ENCODE measurements at places on chromosomes 11 and 22. TPM values are rescaled to one million over a fixed set of nuclear protein-coding genes. Genes with fewer than 3 reads are reported as not detected.
A peak's percentile ranks its signal among the peaks of the same experiment; 100 is the strongest.

Gene DKK3
- total RNA-seq = 250 TPM

GRCh38 chr11:33703234-33703633 lies 2.6 kb upstream of the C11orf91 start:
- no peaks in the 10 kb centered on the region for H3K27me3 ChIP-seq
- H3K36me3 ChIP-seq = peaks cover 6% of the 10 kb centered on the region
- no peak overlapping the region for H3K4me3 ChIP-seq
- DNase-seq = no peak
- H3K4me1 ChIP-seq = no peaks in the 10 kb centered on the region
- H3K27ac ChIP-seq = no peak overlapping the region

GRCh38 chr11:14914536-14914935 lies 22.5 kb upstream of the CYP2R1 start:
- no peaks in the 10 kb centered on the region for H3K27me3 ChIP-seq
- DNase-seq = no peak
- H3K36me3 ChIP-seq = no peaks in the 10 kb centered on the region
- no peaks in the 10 kb centered on the region for H3K4me1 ChIP-seq

Gene ELFN2
- 0.06 TPM for total RNA-seq

Gene CD248
- 118 TPM for total RNA-seq

Gene KCTD17
- total RNA-seq = 27.5 TPM

- DNase-seq = no peak
- H3K27me3 ChIP-seq = no peaks in the 10 kb centered on the region
- no peak overlapping the region for H3K4me3 ChIP-seq
- H3K4me1 ChIP-seq = no peaks in the 10 kb centered on the region
- no peak overlapping the region for H3K27ac ChIP-seq
Measured at GRCh38 chr11:722346-722811, 16.3 kb downstream of the EPS8L2 start.

Gene THY1
- 80.9 TPM for total RNA-seq

Gene SYT12
- 4.7 TPM for total RNA-seq

Gene ANO9
- total RNA-seq = 2.8 TPM

GRCh38 chr22:41021613-41022454 lies 70.6 kb upstream of the EP300 start:
- peak overlapping the region; percentile 70 for H3K27ac ChIP-seq
- no peaks in the 10 kb centered on the region for H3K4me1 ChIP-seq
- no peaks in the 10 kb centered on the region for H3K36me3 ChIP-seq
- H3K4me3 ChIP-seq = peak overlapping the region; percentile 77
- H3K27me3 ChIP-seq = no peaks in the 10 kb centered on the region

GRCh38 chr11:57464539-57465181 lies 4.3 kb downstream of the RTN4RL2 start:
- DNase-seq = no peak
- H3K4me1 ChIP-seq = no peaks in the 10 kb centered on the region
- no peak overlapping the region for H3K4me3 ChIP-seq
- no peaks in the 10 kb centered on the region for H3K36me3 ChIP-seq
- no peak overlapping the region for H3K27ac ChIP-seq

Gene XBP1
- total RNA-seq = 143 TPM

- no peaks in the 10 kb centered on the region for H3K27me3 ChIP-seq
- H3K4me3 ChIP-seq = no peak overlapping the region
- no peak for DNase-seq
- H3K27ac ChIP-seq = no peak overlapping the region
- H3K36me3 ChIP-seq = no peaks in the 10 kb centered on the region
- no peaks in the 10 kb centered on the region for H3K4me1 ChIP-seq
Measured at GRCh38 chr22:25656724-25657123, 85.3 kb upstream of the MYO18B start.

Gene SLCO2B1
- 144 TPM for total RNA-seq

DNA sequence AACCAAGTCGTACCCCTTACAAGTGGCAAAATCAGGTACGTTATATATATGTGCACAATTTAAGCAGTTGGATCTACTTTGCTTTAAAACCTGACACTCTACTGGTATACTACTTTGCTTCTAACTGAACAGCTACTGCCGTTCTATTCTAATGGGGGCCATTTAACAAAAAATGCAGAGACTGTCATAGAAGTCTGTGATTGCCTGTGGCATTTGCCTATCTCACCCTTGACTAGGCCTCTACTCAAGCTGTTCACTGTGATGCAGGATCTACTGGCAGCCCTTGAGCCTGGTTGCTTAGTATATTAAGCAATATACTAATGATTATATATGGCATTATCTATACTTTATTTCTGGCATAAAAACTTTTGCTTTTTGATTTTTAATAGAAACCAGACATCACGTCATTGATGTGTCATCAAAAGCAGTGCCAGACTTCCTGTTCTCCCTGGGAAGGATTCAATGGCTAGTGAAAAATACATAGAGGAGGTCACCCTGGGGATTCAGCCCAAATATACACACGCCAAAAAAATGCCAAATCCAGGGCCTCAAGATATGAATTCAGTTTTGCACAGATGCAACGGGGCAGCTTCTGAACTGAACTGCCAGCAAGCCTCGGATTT lies 40.0 kb upstream of the FIBIN start:
- H3K36me3 ChIP-seq = no peaks in the 10 kb centered on the region
- H3K4me3 ChIP-seq = no peak overlapping the region
- no peaks in the 10 kb centered on the region for H3K4me1 ChIP-seq
- no peaks in the 10 kb centered on the region for H3K27me3 ChIP-seq
- H3K27ac ChIP-seq = peak overlapping the region; percentile 68

DNA sequence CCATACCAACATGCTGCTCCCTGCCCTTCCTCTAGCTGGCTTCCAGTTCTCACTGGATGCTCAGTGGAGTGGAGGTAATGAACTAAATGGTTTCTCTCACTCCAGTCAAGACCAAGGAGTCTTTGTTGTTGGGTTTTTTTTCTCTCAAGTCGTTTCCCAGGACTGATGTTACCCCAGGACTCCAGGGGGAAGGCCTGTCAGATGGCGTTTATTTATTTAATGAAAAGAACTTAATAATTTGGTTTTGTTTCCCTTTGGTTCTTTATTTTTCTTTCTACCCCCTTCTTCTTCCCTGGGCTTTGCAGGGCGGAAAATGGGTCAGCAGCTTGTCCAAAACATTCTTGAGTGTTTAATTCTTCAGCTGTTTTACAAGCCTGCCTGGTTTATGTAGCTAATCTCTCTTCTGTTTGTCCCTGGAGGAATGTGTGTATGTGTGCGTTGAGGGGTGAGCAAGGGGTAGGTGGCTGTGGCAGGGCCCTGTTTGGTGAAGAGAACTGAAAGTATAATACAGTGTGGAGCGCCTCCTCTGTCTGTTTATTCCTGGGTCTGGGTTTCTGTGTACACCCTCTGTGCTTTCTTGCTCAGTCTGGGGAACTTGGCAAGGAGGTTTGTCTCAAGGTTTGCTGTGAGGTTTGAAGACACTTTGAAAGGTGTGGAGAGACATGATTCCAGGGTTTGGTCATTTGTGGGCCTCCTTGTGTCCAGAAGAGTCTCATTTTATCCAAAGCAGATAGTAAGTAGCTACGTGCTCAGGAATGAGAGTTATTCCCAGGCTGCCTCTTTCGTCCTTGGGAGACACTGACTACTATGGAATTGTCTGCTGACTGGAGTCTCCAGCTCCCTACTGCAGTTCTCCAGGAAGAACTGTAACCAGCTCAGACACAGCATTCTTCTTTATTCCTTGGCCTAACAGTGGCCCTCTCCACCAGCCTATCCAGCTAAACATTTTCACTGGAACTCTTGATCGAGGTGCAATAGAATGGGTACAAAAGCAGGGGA lies 175.5 kb downstream of the ADAMTS15 start:
- H3K27me3 ChIP-seq = no peaks in the 10 kb centered on the region
- no peaks in the 10 kb centered on the region for H3K36me3 ChIP-seq
- H3K27ac ChIP-seq = no peak overlapping the region
- DNase-seq = no peak

Gene BIK
- total RNA-seq = not detected

Gene HEPHL1
- not detected for total RNA-seq

DNA sequence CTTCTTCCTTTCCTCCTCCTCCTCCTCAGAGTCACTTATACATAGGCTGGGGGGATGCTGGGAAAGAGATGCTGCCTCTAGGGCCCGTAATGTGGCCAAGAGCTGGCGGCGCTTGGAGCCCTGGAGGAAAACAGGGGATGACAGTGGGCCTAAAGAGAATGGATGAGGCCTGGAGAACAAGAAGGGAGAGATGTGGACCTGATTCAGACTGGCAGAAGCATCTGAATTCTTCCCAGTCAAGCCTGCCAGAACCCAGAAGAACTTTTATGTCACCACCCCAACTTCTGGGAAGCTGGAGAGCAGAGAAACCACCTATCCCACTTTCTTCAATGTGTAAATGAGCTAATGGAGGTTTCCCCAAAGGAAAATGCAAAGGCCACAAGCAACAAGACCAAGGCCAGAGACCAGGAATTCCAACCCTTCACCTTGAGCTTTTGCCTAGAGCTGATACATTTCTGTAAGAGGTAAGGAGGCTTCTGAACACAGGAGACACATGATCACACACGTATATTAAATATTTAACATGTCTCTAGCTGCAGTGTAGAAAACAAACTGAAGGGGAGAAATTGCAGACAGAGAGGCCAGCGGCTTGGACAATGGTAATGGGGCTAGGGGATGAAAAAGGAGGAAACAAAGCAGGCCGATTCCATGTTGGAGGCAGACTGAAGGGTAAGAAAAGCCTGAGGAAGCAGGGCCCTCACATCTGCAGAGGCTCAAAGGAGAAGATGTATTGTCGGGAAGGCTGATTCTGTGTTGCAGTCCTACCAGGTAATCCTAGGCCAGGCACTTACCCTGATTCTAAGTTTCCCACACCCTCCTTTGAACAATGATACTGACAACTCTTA lies 1.1 kb downstream of the RRP8 start:
- DNase-seq = no peak
- H3K27ac ChIP-seq = no peak overlapping the region
- peak overlapping the region; percentile 51 for H3K4me3 ChIP-seq
- H3K27me3 ChIP-seq = no peaks in the 10 kb centered on the region
- peaks cover 16% of the 10 kb centered on the region for H3K36me3 ChIP-seq

- H3K36me3 ChIP-seq = no peaks in the 10 kb centered on the region
- H3K4me3 ChIP-seq = no peak overlapping the region
- H3K27me3 ChIP-seq = no peaks in the 10 kb centered on the region
- H3K4me1 ChIP-seq = no peaks in the 10 kb centered on the region
- no peak overlapping the region for H3K27ac ChIP-seq
- no peak for DNase-seq
Measured at GRCh38 chr11:126434950-126435335, 79.5 kb downstream of the ST3GAL4 start.

GRCh38 chr11:86062719-86063118 lies 6.2 kb downstream of the PICALM start:
- no peaks in the 10 kb centered on the region for H3K36me3 ChIP-seq
- H3K27me3 ChIP-seq = no peaks in the 10 kb centered on the region
- H3K4me3 ChIP-seq = no peak overlapping the region
- no peak for DNase-seq
- no peak overlapping the region for H3K27ac ChIP-seq

- no peaks in the 10 kb centered on the region for H3K4me1 ChIP-seq
- no peaks in the 10 kb centered on the region for H3K36me3 ChIP-seq
- H3K27me3 ChIP-seq = no peaks in the 10 kb centered on the region
Measured at GRCh38 chr11:45267052-45267451, 19.1 kb downstream of the SYT13 start.

GRCh38 chr11:120523196-120523595 lies 11.6 kb downstream of the GRIK4 start:
- no peak overlapping the region for H3K4me3 ChIP-seq
- no peak for DNase-seq
- no peak overlapping the region for H3K27ac ChIP-seq
- H3K27me3 ChIP-seq = no peaks in the 10 kb centered on the region
- H3K4me1 ChIP-seq = no peaks in the 10 kb centered on the region

- peak; percentile 71 for DNase-seq
- no peak overlapping the region for H3K4me3 ChIP-seq
- H3K27me3 ChIP-seq = no peaks in the 10 kb centered on the region
- no peaks in the 10 kb centered on the region for H3K4me1 ChIP-seq
Measured at GRCh38 chr11:2892967-2893528, 7.5 kb upstream of the CDKN1C start.

Gene CREB3L1
- 18.4 TPM for total RNA-seq

Gene CASP5
- total RNA-seq = 2.0 TPM

GRCh38 chr11:125398994-125399640 lies 96.9 kb downstream of the FEZ1 start:
- no peak overlapping the region for H3K4me3 ChIP-seq
- H3K4me1 ChIP-seq = no peaks in the 10 kb centered on the region
- DNase-seq = peak; percentile 35
- H3K27me3 ChIP-seq = no peaks in the 10 kb centered on the region
- H3K27ac ChIP-seq = no peak overlapping the region
- H3K36me3 ChIP-seq = no peaks in the 10 kb centered on the region

Gene LRP4
- total RNA-seq = 4.0 TPM

- no peaks in the 10 kb centered on the region for H3K27me3 ChIP-seq
- DNase-seq = no peak
- H3K27ac ChIP-seq = no peak overlapping the region
Measured at GRCh38 chr11:44371706-44372105, 61.8 kb upstream of the ALX4 start.

Gene BEST1
- 3.9 TPM for total RNA-seq

Measured in aorta (tissue), 5 donors.